ENCODE measurements at places on chromosomes 4 and X.

- DNase-seq: no peak
Measured at GRCh38 chr4:125010796-125011503, 298.4 kb upstream of the ANKRD50 start.

DNA sequence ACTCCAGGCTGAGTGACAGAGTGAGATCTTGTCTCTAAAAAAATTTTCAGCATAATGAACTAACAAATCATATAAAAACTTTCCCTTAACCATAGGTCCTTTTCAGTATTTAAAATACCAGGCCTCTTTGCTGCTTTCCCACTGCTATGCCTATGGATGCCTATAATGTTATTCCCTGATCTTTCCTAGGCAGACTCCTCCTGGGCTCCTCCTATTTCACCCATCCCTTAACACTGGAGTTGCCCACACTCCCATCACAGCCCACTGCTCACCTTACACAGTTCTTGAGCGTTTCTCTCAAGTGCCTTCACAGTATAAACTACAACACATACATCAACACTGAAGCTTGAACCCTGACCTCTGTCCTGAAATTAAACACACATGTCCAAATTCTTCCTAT is 31.6 kb downstream of the PAPSS1 start:
- no peak for DNase-seq

GRCh38 chr4:182653596-182653995 is 263.6 kb downstream of the DCTD start:
- no peak for DNase-seq

DNA sequence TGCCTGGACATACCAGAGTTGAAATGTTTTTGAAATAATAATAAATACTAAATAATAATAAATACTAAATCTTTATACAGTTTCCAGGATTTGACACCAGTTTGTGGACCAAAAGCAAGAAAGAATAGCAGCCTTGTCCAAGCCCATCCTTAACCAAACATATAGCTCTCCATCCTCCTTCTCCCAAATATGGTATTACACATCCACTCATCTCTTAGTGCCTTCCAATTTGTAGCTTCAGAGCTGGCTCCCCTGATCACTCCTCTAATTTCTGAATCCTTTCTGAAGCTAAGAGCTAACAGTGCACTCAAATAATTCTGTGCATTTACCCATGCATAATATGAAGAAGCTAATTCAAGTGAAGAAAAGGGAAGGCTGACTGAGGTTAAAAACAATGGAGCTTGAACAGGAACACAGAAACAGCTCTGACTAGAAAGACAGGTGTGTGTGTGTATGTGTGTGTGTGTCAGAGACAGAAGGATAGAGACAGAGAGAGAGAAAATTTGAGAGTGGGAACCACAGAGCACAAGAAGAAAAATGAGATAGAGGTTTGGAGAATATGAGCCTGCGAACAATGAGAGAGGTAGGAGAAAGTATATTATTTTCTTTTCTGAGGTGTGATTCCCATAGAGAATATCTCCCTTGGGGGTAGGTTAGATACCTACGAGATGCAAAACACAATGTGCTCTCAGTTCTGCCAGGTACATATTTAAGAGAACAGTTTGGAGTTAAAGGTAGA is 123.5 kb downstream of the CAMK2D start:
- no peak for DNase-seq

DNA sequence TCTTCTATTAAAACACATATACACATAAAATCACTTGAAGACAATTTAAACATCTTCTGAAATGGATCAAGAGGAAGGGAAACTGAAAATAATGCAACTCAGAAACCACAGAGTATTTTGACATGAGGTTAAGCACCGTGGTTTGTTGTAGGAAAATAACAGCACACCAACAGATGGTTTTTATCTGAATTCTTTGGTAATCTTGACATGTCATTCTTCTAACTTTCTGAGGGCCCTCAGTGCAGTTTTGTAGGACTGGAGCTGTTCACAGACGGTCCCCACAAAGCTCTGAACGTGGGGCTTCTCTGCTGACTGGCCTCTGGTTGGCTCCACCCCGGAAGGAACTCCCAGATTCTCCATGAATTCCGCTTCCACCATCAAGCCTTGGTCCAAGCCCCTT is 16.0 kb upstream of the TLR8 start:
- DNase-seq: no peak

DNA sequence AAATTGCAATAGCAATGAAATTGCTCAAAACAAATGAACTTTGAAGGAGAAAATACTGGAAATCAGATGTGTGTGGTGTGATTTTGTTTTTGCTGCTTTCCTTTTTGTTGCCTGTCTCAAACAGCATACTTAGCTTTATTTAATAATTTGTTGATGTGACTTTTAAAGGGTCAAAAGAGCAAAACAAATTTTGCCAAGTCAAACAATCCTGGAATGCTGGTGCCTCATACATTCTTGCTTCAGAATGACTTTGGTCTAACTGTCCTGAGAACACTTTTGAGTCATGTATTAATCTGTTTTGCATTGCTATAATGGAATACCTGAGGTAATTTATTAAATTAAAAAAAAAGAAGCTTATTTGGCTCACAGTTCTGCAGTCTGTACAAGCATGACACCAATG is 3.4 kb downstream of the PF4V1 start:
- DNase-seq: no peak

DNA sequence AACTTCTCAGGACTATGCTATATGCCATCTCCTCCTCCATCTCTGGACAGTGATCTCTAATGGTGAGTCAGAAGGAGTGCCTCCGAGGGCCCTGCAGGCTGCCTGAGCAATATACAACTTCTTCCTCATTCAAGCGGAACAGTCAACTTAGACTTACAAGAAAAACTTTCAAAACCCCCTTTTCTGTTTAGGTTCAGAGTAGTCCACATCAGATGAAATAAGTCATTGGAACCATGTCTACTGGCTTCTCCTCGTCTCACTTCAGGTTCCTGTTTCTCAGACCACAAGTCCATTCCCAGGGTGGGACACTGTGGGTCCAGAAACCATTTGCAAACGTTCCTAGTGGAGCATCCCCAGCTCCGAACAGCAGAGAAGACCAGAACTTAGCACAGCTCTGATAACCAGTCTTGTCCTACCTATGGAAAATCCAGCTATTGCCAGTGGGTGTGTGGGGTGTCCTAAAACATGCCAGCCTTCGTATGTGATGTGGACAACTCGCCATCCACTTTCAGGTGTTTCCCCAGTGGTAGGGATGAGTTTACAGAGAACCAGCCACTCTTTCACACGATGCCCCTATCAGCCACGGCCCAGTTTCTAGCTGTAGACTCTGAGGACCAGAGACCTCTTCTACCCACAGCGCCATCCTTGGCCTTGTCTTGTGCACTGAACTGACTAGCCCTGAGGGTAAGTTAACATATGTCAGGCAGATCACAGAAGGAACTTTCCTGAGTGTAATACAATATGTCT is 32.7 kb upstream of the NKRF start:
- DNase-seq: no peak

DNA sequence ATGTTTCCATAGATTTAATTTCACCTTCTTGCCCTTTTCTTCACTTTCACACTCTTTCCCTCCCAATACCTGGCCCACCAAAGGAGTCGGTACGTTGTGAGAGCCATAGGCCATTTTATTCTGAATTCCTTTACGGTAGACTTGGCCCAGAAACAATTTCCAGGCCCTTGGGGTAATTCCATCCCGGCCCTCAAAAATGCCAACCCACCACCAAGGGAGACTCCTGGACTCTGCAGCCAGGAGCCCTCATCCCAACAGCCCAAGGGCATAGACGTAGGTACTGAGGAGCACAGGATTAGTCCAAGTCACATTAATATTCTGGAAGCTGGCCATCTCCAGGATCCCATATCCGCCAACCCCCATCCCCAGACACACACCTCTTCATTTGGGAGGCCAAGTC is 102.9 kb downstream of the LIMCH1 start:
- DNase-seq: no peak

GRCh38 chrX:2516623-2517022 is 15.8 kb upstream of the DHRSX start:
- DNase-seq: no peak

GRCh38 chr4:52995360-52996030 is 133.4 kb downstream of the RASL11B start:
- no peak for DNase-seq

GRCh38 chrX:153551135-153551534 is 33.7 kb downstream of the ATP2B3 start:
- no peak for DNase-seq

GRCh38 chr4:88570001-88570400 is 22.3 kb upstream of the HERC3 start:
- no peak for DNase-seq

DNA sequence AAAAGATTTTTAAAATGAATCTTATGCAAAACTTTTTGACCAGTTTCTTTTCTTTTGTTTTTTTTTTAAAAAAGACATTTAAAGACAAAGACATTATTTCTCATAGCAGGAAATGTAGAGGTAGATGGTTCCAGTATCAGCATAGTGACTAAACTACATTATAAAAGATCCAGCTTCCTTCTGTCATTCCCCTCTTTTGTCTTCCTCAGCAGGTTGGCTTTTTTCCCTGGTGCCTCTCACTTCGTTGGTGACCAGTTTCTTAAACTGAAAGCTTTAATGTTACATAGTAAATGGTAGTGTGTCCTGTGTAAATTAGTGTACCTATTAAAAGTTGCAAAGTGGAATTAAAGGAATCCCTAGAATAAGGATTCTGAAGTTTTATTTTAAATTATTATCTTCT is 36.1 kb downstream of the DCK start:
- DNase-seq: no peak

DNA sequence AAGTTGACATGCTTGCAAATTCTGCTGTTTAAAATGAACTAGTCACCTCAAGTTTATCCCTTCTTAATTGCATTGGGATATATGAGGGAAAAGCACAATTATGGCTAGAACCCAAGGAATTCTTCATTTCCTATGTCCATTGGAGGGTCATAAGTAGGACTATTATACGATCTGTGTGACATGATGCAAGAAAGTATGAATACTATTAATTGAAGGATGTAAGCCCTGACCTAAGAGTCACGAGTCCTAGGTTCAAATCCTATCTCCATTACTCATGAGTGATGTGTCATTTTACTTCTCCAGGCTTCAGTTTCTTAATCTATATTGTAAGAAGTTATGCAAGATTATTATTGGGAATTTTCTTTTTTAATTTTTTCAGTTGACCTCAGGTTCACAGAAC is 542.9 kb upstream of the GRIA3 start:
- no peak for DNase-seq

GRCh38 chr4:146640465-146641061 is 1.9 kb downstream of the POU4F2 start:
- DNase-seq: no peak

- DNase-seq: no peak
Measured at GRCh38 chr4:112973750-112974251, 75.7 kb upstream of the ANK2 start.

GRCh38 chr4:98932539-98932938 is 3.6 kb upstream of the EIF4E start:
- no peak for DNase-seq

DNA sequence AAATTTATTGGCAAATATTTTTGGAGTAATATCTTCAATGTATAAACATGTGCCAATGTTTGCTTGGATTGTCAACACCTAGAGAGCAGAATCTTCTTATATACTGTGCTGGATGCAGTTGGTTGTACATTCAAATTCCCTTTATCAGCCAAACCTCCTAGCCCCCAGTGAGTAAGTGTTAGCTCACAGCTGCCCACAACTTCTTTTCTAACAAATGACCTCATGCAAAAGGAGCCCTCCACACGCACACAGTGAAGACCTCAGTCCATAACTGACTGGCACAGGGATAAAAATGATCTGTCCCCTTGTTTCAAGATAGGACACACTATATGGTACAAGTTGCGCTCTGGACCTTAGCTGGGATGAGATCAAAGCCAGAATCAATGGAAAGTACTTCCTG is 458.0 kb upstream of the NWD2 start:
- no peak for DNase-seq

- no peak for DNase-seq
Measured at GRCh38 chr4:81255524-81255923, 40.5 kb upstream of the PRKG2 start.

DNA sequence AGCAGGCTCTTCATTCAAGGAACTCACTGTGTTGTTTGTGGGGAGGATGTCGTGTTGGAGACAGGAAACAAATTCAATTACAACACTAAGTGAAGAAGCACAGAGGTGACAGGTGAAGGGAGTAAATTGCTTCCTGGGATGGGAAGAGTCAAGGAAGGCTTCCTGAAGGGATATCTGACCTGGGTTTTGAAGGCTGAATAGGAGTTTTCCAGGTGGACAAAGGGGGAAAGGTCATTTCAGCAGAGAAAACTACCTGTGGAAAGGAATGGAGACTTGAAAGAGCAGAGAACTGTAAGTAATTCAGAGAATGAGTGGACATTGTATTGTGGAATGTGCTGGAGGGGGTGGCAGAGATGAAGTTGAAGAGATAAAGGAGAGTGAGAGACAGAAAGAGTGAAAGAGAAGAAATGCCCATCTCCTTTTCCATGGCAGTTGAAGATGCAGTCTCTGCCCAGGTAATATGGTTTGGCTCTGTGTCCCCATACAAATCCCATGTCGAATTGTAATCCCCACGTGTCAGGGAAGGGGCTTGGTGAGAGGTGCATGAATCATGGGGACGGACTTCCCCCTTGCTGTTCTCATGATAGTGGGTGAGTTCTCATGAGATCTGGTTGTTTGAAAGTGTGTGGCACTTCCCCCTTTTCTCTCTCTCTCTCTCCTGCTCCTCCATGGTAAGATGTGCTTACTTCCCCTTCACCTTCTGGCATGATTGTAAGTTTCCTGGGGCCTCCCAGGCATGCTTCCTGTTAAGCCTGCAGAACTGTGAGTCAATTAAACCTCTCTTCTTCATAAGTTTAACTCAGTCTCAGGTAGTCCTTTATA is 205.7 kb upstream of the BCOR start:
- no peak for DNase-seq

DNA sequence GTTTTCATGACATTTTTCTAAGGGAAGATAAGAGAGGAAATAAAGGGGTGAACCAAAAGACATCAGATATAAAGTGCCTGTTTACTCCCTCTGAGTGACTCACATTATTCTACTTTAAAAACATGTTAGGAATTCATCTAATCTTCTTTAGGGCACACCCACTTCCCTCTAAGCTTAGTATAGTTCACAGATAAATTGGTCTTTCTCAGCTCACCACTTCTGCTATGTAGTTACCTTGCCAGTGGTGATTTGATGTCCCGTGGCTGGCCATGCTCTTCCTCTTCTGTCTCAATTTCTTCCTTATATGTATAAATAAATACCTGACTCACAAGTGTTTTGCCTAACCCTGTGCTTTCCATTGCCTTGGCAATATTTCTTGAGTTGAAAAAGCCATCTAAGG is 96.8 kb downstream of the PDLIM5 start:
- DNase-seq: no peak

GRCh38 chr4:173735049-173735448 is 205.0 kb upstream of the HAND2 start:
- DNase-seq: no peak

GRCh38 chr4:1948892-1949436 is 59.8 kb downstream of the NELFA start:
- DNase-seq: no peak

DNA sequence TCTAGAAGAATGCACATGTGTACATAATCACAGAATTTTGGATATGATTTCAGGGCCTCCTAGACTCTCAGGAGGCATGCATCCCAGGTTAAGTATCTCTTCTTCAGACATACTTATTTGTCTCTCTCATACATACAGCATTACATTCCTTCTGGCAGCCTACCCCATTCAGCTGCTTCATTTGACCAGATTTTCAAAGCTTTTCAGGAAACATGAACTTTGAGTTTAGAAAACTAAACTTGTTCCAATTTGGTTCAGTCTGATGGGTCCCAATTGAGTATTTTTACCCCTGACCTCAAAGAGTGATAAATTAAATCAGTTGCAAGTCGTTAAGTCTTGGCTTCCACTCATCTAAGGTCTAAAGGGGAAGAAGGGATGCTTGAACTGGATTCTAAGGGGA is 330.9 kb downstream of the ARHGAP24 start:
- DNase-seq: no peak
